Activated CD4-positive, alpha-beta T cell treated with anti-CD3 and anti-CD28 coated beads, Interleukin-2, amount 10 ng/mL, durations not matched to agents 24 days and 14 days (primary cell): ENCODE measurements at places on chromosomes 12 and 14.
A peak's percentile ranks its signal among the peaks of the same experiment; 100 is the strongest.

- DNase-seq = no peak
These were observed 60.2 kb downstream of the PDE6H start for GRCh38 chr12:15033029-15033428.

GRCh38 chr14:99134516-99135046 is 137.4 kb downstream of the BCL11B start:
- no peak for DNase-seq

DNA sequence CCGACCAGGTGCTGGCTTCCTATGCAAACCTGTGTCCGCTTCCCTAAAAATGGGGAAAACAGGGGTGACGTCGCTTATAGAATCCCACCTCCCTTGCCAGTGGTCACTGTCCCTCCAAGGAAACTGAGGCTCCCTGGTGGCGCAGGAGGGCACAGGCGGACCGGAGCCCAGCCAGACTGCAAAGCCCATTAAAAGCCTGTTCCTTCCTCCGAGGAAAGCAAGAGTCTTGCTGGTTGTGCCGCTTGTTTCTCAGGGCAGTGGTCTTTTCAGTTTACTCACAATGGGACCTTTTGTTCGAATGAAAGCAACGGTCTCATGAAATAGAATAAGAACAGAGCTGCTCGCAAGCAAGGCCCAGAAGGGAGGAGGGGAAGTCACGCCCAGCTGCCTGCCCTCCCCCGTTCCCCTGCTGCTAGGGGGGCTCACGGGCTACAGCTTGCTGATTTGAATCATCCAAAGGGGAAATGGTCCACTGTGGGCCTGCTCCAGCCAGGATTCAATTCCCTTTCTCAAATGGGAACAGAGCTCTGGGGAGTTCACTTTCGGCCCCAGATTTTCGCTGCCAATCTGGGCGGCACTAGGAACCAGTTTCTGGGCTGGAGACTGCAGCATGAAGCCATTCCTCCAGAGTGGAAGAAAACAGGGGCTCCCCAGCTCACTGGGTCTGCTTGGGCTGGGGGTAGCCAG is 4.6 kb upstream of the SELPLG start:
- no peak for DNase-seq

DNA sequence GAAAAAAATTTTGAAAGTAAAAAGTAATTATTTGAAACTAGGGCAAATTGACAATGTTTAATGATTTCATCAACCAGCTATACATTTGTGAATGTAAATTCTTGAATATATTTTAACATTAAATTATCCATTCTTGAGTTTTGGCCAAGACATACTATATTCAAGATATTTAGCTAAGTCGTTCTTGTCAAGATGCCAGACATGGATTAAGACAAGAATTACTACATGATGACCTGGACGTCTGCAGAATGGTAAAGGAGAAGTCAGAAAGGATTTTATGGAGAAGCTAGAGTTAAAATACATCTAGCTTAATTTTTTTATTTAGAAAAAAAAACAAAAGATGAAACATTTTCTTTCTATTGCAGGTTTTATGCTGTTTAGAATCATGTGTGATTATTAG is 255.8 kb downstream of the TMTC2 start:
- DNase-seq = no peak

- DNase-seq = no peak
These were observed 359.4 kb downstream of the TMEM121 start for GRCh38 chr14:105885561-105886320.

DNA sequence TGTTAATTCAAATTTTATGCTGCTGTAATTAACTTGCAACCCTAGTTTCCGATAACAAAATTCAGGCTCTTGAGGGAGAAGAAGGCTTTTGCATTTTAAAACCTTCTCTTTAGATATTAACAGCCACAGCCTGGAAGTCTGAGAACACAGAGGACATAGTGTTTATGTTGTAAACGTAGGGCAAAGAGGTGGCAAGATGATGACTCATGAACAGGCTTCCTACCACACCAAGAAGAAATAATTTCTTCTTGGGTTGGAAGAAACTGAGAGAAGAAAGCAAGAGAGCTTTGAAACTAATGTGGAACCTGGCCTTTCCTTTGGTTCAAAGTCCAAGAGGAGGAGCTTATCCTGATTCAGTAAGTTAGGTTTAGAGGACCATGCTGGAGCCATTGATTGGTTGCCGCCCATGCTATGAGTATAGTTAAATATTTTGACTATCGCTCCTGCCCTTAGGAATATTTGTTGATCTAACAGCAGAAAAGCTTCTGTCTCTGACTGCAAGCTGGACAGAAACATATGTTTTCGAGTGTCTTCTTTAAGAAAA is 31.8 kb downstream of the CCDC198 start:
- DNase-seq = no peak

DNA sequence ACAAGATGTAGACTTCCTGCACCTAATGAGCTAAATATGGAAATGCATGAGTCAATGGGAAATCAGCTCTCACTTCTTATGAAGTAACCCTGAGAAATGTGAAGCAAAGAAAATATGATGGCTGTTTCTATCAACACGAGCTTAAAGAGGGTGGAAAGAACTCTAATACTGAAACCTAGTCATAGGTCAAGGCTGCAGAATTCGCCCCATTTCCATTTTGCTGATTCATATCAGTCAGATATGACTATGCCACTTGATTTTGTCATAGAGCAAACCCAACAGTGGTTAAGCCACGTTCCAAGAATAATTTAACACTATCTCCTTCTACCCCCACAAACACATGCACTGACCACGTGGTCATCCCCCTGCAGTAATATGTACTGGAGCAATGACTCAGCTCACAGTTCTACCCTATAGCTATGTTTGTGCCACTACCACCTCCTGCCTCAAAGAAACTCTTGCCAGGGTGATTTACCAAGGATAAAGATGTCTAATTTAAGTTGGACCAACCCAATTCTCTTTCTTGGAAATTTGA is 157.5 kb downstream of the TMTC3 start:
- DNase-seq = peak; percentile 75

DNA sequence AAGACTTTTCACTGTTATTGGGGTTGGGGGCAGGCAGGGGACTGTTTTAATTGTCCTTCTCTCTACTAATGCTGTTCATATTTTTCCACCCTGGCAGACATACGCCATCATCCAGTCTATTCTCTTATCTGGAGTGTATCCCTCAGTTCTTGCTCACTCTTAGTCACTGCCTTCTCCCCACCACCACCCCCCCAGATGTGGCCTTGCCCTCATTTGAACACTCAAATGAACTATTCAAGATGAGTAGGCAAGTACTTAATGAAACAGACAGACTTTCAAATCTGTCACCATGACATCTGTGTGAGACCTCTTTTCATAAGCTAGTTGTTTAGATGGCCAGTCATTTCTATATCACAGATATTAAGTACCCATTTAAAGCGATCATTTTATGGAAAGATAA is 10.1 kb downstream of the NUDT4 start:
- no peak for DNase-seq

DNA sequence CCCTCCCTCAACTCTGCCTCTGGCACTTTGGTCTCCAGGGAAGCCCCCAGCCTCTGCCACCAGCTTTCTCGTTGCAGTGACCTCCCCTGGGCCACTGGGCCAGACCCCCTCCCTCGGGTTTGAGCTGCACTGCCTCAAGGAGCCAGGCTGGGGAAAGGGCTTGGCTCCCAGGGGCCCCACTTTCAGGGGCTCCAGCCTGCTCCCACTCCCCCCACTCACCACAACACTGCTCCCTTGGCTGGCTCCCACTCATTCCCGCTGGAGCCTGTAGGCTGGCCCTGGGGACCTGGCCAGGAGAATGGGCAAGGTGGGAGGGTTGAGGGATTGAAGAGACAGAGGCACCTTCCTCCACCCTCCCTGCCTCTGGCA is 19.3 kb upstream of the KIF26A start:
- DNase-seq = no peak

DNA sequence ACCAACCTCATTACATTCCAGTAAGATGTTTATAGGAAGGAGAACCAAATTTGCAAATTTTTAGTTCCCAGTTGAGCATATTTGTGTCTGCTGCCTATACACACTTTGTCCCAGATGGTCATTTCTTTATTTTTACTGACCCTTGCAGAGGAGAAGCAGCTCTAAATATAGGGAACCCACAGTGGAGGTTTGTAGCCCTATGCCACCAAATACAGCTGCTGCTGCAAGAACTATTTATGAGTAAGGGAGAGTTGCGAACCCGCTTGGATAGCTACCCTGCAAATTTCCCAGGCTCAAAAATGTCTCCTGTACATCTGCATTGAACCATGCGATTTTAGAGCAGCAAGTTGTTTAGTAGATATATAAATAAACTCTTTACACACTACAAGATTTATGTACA is 48.2 kb downstream of the NAV3 start:
- no peak for DNase-seq

- DNase-seq = no peak
These were observed 20.3 kb downstream of the TMEM253 start for GRCh38 chr14:21121122-21121521.

- no peak for DNase-seq
These were observed 5.7 kb downstream of the MTRFR start for GRCh38 chr12:123238961-123239360.

DNA sequence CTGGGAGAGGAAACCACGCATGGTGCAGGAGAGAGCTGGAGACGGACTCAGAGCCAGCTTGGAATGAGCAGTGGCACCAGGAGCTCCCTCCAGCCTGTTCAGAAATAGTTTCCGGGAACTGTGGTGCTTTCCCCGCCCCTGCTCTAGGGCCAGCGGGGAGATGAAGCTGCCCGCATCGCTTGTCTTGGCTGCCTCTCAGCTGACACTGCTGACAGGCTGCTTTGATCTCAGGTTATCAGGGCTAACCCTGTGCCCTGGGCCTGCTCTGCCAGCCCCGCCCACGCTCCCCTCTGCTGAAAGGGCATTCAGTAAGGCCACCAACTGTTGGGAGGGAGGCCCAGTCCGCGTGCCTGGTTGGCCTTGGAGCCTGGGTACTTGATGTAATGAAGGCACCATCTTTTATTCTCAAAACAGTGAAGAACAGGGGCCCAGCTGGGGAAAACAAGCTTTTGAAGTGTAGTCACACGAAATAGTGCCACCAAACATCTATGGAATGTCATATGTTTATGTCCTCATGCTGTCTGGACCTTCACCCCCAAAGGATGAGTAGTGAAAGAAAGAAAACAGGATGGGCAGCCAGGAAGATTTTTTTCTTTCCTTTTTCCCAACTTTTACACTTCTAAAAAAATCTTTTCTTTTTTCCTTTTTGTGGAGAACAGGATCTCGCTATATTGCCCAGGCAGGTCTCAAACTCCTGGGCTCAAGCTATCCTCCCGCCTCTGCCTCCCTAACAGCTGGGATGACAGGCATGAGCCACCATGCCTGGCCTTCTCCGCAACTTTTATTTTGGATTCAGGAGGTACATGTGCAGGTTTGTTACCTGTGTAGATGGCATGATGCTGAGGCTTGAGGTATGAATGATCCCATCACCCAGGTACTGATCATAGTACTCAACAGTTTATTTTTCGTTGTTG is 115.9 kb upstream of the TBX3 start:
- no peak for DNase-seq

GRCh38 chr12:55724226-55724939 is 4.2 kb downstream of the RDH5 start:
- DNase-seq = peak; percentile 90

DNA sequence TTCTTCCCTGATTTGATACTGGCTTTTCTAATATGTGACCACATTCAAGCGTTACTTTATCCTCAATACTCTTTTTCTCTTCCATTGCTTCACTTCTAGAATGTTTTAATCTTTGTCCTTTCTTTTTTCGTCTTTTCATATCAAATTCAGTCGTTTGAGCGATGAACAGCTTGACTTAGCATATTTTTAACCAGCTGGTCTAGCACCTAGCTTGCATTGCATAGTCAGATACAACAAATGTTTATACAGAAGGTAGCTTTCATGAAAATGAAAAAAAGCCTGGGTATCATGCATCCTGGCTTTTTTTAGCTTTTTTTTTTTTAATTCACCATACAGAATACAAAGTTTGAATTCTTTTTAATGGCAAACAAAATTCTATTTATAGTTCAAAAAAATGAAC is 1.2 kb downstream of the SOX5 start:
- no peak for DNase-seq

DNA sequence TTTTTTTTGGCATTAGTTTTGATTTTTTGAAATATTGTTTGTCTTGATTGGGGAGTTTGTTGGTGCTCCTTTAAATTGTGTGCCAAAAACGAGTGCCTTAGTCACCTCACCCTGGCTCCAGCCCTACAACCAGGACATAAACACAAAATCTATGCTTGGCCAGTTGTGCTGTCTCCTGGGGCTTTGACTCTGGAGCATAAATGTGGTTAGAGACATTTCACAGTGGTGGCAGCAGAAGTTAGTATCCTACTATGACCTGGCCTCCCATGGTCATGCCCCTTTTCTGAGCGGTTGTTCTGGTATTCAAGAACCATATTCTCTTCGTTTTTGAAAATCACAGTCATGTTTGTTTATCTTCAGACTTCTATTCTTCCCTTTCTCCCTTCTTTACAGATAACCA is 70.7 kb upstream of the PSMA6 start:
- DNase-seq = no peak

DNA sequence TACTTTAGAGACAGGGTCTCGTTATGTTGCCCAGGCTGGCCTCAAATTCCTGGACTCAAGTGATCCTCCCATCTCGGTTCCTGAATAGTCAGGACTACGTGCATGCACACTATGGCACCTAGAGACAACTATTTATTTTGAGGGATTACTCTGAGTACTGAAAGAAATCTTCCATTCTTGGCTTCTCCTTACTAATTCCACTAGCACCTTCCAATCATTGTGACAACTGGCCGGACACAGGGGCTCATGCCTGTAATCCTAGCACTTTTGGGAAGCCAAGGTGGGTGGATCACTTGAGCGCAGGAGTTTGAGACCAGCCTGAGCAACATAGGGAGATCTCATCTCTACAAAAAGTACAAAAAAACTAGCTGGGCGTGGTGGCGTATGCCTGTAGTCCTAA is 42.1 kb upstream of the MTERF2 start:
- DNase-seq = no peak

GRCh38 chr12:24109381-24110039 is 160.0 kb upstream of the SOX5 start:
- DNase-seq = no peak

DNA sequence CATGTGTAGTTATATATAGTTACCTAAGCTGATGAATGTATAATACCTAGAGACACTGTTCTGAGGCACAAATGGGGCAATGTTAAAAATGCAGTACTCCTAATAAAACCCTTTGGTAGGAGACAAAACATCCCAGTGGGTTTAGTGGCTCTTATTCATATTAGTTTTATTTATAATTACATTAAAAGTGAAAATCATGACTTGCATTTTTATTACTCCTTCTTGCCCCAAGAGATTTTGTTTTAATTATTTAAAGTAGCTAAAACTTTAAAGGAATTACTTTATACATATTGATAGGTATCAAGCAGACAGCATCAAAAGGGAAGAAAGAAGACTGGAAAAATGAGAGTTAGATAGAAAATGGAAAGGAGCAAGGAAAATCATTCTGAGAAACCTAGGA is 688.6 kb downstream of the GALC start:
- DNase-seq = no peak
